Effector memory CD8-positive, alpha-beta T cell (primary cell): ENCODE measurements at places on chromosomes 13 and 19.
A peak's percentile ranks its signal among the peaks of the same experiment; 100 is the strongest.

GRCh38 chr19:49552749-49553148, 24.9 kb downstream of the RCN3 start:
- peak overlapping the region; percentile 87 for H3K27ac ChIP-seq
- H3K36me3 ChIP-seq: peaks cover 28% of the 10 kb centered on the region
- H3K4me3 ChIP-seq: peak overlapping the region; percentile 67
- H3K4me1 ChIP-seq: peaks cover 38% of the 10 kb centered on the region
- no peak for DNase-seq

DNA sequence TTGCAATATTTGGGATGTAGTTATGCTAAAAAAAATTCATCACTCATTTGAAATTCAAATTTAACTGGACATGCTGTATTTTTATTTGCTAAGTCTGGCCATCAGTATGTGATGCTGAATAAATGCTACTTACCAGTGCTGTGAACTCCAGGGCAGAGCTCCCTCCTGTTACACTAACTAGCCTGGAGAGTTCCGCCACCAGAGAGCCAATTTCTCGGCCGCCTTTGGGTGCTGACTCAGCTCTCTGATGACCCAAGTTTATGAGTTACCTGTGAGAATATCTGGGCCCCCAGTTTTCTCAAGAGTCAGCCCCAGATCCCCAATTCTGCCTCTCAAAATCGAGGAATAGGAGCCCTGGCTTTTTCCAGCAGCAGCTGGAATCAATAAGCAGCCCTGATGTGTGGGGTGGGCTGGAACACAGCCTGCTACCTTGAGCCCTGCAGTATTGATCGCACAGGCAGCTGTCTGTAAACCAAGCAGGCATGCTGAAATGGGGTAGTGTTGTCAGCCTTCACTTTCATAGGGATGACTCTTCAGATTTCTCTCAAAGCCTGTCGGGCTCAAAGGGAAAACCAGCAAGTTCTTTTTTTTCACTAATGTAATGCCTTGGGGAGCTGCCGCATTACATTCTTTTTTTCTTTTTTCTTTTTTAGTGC, 113.7 kb downstream of the DNAJC15 start:
- no peaks in the 10 kb centered on the region for H3K36me3 ChIP-seq
- H3K27ac ChIP-seq: no peak overlapping the region
- no peaks in the 10 kb centered on the region for H3K4me1 ChIP-seq
- DNase-seq: no peak
- no peak overlapping the region for H3K4me3 ChIP-seq
- peaks cover 35% of the 10 kb centered on the region for H3K27me3 ChIP-seq

GRCh38 chr13:60120617-60121336, 43.0 kb downstream of the DIAPH3 start:
- H3K36me3 ChIP-seq: no peaks in the 10 kb centered on the region
- H3K4me1 ChIP-seq: no peaks in the 10 kb centered on the region
- no peak overlapping the region for H3K4me3 ChIP-seq

- peaks cover 48% of the 10 kb centered on the region for H3K27me3 ChIP-seq
- no peak overlapping the region for H3K27ac ChIP-seq
- no peak for DNase-seq
- no peak overlapping the region for H3K4me3 ChIP-seq
- no peaks in the 10 kb centered on the region for H3K4me1 ChIP-seq
- H3K36me3 ChIP-seq: peaks cover 4% of the 10 kb centered on the region
Observed at GRCh38 chr19:42628411-42629140, 33.9 kb upstream of the CEACAM8 start.
